ENCODE measurements at places on chromosomes 4 and X.

DNA sequence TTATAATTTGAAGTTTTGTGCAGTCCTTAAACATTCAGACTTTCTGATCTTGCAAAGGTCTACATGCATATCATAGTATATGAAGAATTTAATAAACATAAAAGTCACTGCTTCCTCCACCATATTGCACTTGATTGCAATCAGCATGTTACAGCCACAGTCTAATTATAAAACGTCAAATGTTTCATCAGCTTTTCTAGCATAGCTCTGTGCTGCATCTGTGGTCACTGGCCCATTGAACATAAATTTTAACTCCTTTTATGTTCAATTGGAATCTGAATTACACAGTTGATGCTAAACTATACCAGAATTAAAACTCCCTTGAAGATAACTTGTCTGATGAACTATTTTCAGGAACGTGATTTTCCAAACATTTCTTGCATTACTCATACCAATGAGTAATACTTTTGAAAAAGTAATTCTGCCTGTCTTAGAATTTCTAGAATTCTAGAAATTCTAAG lies 329.1 kb downstream of the GALNTL6 start:
- no peak for DNase-seq

- no peak for DNase-seq
Observed at GRCh38 chrX:45428831-45429230, 228.2 kb upstream of the DIPK2B start.

- DNase-seq = no peak
Observed at GRCh38 chr4:188162698-188163097, 23.5 kb downstream of the TRIML1 start.

DNA sequence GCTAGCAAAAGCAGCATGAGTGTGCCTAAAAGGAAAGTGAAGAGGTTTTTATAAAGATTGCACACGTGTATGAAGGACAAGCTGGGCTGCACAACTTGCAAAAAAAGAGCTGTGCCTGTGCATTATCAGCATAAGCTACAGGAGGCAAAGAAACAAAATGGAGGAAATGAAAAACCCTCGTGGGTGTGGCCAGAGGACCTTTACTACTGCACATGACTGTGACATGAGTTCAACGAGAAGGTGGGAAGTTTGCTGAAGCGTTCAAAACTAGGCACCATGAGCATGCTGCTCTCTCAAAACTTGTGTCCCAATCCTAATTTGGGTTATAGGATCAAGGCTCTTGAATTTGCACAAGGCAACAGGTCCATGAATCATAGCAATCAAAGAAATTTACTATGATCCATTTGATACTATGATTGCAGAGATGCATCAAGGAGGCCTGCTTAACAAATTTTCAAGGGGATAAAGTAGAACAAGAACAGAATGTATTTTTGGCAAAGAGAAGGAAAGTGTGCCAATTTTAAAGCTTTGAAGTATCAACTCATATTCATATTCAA lies 38.1 kb upstream of the CXorf38 start:
- DNase-seq = no peak

DNA sequence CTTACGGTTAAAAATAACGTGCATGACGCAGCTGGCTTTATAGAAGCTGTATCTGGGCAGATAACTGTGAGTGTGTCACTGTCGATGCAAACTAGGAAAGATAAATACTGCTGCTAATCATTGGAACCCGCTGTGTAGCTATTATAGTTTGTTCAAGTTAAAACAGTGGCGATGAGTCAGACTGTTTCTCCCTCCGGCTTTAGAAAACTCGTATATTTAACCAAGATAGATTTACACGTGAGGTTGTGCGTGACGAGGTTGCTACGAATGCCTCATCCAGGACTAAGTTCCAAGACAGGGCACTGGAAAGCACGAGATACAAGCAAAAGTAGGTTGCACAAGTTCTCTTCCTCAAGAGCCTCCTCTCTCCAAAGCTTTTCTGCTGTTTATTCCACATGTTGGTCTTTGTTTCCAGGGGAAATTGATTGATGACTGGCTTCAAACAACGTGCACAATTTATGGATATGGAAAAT lies 270.7 kb downstream of the FBXW7 start:
- DNase-seq = no peak

DNA sequence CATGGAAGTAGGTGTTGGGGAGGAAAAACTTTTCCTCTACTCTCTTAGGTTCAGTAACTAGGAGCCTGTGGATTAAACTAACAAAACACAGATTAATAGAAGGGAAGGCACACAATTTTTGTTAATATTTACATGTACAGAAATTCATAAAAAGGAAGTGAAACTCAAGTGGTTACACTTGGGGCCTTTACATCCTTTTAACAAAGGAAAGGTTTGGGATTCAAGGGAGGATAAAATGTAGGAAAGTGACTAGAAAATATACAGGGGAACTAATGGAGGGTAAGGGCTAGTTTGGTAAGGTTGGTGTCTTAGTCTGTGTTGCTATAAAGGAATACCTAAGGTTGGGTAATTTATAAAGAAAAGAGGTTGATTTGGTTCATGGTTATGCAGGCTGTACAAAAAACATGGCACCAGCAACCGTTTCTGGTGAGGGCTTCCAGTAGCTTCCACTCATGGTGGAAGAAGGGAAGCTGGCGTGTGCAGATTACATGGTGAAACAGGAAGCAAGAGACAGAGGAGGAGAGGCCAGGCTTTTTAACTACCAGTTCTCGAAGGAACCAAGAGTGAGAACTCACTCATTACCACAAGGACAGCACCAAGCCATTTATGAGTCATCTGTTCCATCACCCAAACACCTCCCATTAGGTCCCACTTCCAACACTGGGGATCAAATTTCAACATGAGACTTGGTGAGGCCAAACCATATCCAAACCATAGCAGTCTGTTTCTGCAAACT lies 124.4 kb downstream of the CHRDL1 start:
- no peak for DNase-seq

- DNase-seq = no peak
Observed at GRCh38 chrX:124348885-124349453, 2.6 kb downstream of the SH2D1A start.

DNA sequence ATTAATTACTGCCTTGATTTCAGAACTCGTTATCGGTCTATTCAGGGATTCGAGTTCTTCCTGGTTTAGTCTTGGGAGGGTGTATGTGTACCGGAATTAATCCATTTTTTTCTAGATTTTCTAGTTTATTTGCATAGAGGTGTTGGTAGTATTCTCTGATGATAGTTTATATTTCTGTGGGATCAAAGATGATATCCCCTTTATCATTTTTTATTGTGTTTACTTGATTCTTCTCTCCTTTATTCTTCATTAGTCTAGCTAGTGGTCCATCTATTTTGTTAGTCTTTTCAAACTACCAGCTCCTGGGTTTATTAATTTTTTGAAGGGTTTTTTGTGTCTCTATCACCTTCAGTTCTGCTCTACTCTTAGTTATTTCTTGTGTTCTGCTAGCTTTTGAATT lies 32.1 kb downstream of the CDX4 start:
- DNase-seq = no peak

DNA sequence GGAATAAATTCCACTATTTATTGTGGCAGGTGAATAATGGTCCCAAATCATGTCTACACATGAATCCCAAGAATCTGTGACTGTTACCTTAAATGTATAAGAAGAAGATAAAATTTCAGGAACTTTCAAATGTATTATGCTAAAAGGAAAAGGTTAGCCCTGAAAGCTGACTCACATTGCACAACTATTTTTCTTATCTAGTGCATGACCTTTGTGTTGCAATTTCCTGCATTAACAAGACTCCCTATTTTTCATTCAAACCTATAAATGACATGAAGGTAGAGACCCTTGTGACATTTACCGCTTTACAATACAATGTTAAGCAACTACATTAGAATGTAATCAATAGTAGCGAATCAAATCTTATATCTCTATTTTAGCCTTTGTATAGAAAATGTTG lies 36.7 kb downstream of the UBQLN2 start:
- DNase-seq = no peak

DNA sequence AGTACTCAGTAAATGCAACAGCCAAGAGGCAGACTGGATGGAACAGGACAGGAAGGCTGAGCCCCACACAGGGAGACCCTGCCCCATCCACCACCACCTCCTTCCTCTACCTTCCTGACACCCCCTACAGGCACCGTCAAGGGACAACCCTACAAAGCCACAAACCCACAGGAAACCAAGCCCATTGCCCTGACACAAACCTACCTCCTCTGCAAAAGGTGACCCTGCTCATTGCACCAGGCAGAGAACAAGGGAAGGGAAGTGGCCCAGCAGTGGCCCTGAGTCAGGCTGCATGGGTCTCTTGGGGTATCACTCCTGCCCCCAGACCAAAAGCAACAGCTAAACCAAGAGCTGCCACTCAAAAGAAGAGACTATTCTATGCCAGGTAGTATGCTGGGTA lies 21.0 kb downstream of the JAKMIP1 start:
- DNase-seq = peak; percentile 52

GRCh38 chrX:112677167-112677566 lies 2.6 kb downstream of the LHFPL1 start:
- no peak for DNase-seq

DNA sequence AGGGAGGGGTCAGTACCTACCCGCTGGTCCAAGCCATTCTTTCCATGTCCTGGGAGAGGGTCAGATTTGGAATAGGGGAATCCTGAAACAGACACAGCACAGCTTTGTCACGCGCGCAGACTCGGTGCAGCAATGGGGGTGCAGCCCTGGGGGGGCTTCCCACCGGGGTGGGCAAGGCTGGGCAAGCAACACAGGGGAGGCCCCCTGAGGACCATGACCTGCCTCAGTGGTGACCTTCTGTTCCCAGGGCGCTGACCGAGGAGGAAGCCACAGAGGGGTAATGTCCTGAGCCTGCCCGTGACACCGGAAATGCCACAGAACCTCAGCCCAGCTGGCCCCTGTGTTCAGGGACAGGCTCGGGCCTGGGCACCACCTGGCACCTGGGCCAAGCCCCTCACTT lies 53.2 kb upstream of the AFAP1 start:
- DNase-seq = no peak

DNA sequence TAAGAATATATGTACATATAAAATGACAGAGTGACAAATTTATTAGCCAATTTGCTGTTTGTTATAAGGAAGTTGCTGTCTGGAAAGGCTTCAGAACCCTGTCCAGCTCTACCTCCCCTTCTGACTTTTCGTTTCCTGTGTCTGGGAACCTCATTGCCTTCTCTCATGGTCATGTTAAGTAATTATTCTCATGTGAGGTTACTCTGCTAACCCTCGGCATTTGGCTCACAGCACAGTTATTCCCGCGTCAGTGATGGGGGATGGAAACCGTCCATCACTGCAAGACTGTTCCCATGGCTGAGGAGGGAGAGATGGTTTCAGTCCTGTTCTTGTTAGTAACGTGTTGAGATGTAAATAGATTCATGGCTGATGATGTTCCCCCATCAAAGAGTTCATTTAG lies 11.9 kb downstream of the EDNRA start:
- DNase-seq = no peak

- DNase-seq = no peak
Observed at GRCh38 chr4:53981567-53981966, 82.8 kb downstream of the CHIC2 start.

DNA sequence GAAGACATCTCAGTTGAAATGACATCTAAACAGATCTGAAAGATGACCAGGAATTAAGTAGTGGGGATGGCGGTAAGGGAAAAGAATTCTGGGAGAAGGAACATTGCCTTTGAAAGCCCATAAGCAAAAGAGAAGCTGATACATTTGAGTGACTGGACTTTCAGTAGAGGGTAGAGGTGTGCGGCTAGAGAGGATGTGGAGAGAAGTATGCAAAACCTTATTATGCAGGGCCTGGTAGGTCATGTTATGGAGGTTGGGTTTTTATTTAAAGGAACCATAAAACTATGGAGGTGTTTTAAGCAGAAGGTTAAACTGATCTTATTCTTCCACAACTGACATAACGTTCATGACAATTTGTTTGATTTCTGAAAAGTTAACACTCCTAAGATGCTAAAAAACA lies 36.3 kb downstream of the RPS6KA3 start:
- DNase-seq = no peak

DNA sequence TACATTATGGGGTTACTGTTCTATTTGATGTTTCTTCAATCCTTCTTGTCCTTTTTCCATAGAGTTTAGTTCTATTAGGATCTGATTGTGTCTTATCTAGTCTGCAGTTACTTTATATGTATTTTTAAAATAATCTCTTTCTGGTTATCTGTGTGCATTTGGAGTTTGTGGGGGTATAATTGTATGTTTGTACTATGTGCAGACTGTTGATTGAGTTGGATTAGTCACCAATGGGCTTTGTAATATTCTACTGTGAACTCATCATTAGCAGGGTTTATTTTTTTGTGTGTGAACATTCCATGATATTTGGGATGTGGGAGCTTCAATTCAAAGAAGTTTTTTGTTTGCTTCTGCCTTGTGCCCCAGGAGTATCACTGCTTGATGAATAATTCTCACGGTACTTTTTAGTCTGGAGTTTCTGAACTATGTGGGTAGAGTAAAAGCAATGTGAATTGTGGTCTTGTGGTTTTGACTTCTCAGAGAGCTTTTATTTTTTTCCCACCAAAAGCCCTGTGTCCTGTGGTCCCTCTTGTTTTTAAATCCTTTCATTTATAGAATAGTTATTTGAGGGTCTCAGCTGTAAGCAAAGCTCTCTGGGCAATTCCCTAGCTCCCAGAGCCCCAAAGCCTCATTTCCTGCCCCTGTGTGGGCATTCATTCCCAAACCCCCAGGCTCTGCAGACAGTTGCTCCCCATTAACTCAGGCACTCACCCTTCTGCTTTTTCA lies 127.8 kb downstream of the PHKA2 start:
- no peak for DNase-seq

- DNase-seq = no peak
Observed at GRCh38 chr4:2301225-2301642, 39.3 kb upstream of the MXD4 start.

DNA sequence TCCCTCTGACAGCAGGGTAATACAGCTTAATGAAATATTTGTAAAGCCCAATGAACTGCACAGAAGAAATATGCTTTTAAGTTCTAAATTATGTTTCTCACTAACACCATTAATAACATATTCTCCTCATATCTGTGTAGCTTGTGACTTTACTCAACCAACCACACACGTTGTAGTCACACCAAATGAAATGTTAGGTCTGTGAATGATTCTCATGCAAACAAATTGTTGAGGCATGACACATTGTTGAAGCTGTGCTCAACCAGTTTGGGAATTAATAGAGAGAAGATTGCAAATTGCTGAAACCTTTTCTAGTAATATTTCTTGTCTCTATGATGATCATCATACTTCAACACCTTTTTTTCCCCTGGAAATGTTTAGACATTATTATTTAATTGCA lies 645.9 kb downstream of the PCDH7 start:
- no peak for DNase-seq

DNA sequence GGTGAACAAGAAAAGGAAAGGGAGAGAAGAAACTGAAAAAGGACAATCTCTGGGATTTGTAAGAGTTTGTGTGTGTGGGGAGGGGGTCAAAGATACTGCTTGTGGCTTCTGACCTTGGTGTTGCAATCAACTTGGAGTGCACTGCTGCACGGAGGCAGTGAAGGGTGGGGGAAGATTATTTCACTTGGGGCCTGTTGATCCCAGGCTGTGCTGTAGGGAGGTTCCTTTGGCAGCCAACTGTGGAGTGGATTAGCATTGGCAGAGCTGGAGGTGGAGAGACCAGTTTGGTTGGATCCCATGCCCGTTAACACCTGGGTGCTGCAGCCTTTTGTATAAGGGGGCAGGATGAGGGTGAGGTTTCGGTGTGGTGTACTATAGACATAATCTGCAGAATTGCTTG lies 38.2 kb downstream of the AFF1 start:
- DNase-seq = no peak
